ENCODE measurements at places on chromosomes 4 and X. TPM values are rescaled to one million over a fixed set of nuclear protein-coding genes. Genes with fewer than 3 reads are reported as not detected.

DNA sequence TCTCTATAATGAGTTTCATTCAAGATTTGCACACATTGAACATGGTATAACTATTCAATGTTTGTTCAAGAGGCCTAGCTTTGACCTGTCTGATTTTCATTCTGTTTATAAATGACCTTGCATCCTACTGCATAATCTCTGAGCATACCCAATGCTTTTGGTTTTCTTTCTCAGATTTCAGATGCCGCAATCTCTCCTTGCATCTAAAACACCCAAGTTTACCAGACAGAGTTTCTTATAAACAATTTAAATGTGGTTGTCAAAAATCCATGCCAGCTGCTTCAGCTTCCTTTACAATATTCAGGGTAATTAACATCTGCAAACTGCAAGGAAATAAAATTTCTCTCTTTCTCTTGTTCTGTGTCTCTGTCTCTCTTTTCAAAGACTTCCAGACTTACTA, 123.0 kb upstream of the PCDH18 start:
- no peaks in the 10 kb centered on the region for H3K27me3 ChIP-seq
- no peak for DNase-seq
- no peaks in the 10 kb centered on the region for H3K36me3 ChIP-seq
- H3K4me1 ChIP-seq = peaks cover 25% of the 10 kb centered on the region
- no peak overlapping the region for H3K4me3 ChIP-seq

- H3K4me1 ChIP-seq = peaks cover 4% of the 10 kb centered on the region
- H3K36me3 ChIP-seq = no peaks in the 10 kb centered on the region
- H3K4me3 ChIP-seq = no peak overlapping the region
- no peak for DNase-seq
- H3K27me3 ChIP-seq = no peaks in the 10 kb centered on the region
Observed at GRCh38 chr4:145830699-145831098, 107.9 kb downstream of the ZNF827 start.

DNA sequence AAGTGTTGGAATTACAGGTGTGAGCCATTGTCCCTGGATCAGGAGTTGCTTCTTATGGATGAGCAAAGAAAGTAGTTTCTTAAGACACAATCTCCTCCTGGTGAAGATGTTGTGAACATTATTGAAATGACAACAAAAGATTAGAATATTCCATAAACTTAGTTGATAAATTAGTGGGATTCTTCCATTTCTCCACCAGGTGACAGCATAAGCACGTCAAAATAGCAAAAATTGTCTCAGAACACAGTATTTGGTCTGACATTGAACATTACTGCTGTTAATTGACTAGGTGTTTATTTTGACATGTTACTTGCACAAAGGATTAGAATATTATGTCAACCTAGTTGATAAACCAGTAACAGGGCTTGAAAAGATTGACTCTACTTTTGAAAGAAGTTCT, 21.6 kb downstream of the CLDN34 start:
- no peaks in the 10 kb centered on the region for H3K4me1 ChIP-seq
- no peaks in the 10 kb centered on the region for H3K36me3 ChIP-seq
- H3K27me3 ChIP-seq = no peaks in the 10 kb centered on the region
- no peak overlapping the region for H3K27ac ChIP-seq
- no peak for DNase-seq

DNA sequence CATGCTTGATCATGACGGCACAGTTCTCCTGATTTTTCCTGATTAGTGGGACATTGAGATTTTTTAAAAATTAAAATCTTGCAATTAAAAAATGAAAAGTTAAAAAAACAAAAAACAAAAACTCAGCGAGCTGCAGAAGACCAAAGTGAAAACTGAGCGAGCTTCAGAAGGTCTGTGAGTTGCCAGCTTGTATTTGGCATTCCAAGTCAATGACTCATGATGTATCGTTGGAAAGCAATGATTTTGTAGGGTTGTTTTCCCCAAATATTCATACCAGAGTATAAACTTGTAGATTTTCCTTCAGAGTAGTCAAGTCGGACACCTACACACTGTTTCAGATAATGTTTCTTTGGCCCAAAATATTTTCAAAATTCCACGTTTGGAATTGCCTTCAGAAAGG, 76.9 kb downstream of the LRRC66 start:
- no peak overlapping the region for H3K27ac ChIP-seq
- no peak overlapping the region for H3K4me3 ChIP-seq
- H3K36me3 ChIP-seq = no peaks in the 10 kb centered on the region
- H3K4me1 ChIP-seq = peaks cover 21% of the 10 kb centered on the region
- no peak for DNase-seq

- DNase-seq = no peak
- H3K27ac ChIP-seq = no peak overlapping the region
- H3K4me1 ChIP-seq = no peaks in the 10 kb centered on the region
- peaks cover 12% of the 10 kb centered on the region for H3K36me3 ChIP-seq
- H3K27me3 ChIP-seq = no peaks in the 10 kb centered on the region
Observed at GRCh38 chr4:24816797-24817196, 21.4 kb downstream of the SOD3 start.

DNA sequence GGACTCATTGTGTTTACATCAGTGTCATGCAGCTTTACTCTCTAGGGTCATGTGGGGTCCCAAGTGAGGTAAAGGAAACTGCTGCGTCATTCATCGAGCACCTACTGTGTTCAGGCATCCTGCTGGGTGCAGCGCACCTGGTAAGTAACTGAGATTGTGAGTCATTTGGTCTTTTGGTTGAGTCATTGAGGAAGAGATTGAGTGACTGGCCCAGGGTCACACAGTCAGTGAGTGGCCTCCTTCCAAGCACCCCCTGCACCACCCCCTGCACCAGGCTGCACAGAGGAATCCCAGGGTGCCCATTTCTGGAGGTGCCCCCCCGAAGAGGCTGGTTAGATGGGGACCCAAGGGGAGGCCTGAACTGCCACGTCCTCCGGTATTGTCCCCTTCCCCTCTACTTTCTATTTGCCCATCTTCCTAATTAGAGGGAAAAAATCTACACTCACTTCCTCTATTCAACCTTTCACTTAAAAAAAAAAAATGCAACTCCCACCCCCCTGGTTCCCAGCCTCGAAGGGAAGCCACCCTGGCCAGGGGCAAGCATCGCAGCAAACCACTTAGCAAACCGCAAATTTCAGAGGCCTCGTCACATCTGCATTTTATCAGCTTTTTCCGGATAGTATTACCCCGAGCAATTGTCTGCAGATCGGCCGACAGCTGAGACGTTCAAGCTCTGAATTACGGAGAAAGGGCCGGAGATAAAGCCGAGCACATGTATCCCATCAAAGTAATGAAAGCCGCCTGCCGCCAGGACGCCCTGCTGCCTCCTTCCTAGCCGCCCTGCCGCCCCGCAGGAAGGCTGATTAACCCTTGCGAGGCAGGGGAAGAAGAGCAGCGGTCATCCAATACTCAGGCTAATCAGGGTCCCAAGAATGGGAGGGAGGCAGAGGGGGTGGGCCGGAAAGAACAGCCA, 96.3 kb upstream of the MSX1 start:
- H3K27ac ChIP-seq = no peak overlapping the region
- no peak overlapping the region for H3K4me3 ChIP-seq
- no peaks in the 10 kb centered on the region for H3K36me3 ChIP-seq

DNA sequence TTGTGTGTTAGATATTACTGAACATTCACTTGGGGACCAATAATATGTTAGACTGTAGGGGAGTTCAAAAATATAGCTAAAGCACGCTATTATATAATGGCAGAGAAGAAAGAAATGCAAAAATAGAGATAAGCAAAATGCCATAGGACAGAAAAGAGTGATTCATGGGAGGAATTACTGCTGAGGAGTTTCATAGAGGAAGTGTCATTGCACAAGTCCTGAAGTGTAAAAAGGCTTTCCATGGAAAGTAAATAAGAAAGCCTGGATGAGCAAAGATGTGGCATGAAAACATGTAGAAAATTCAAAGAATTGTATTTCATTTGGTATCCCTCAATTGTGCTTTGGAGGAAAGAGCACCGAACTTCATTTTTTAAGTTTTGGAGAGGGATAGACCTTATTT, 14.5 kb downstream of the HMGB2 start:
- no peak for DNase-seq
- no peak overlapping the region for H3K27ac ChIP-seq
- no peaks in the 10 kb centered on the region for H3K4me1 ChIP-seq
- H3K4me3 ChIP-seq = no peak overlapping the region

- H3K4me3 ChIP-seq = no peak overlapping the region
- DNase-seq = no peak
- H3K27me3 ChIP-seq = no peaks in the 10 kb centered on the region
- H3K36me3 ChIP-seq = no peaks in the 10 kb centered on the region
Observed at GRCh38 chrX:109782994-109783700, 50.1 kb upstream of the ACSL4 start.

DNA sequence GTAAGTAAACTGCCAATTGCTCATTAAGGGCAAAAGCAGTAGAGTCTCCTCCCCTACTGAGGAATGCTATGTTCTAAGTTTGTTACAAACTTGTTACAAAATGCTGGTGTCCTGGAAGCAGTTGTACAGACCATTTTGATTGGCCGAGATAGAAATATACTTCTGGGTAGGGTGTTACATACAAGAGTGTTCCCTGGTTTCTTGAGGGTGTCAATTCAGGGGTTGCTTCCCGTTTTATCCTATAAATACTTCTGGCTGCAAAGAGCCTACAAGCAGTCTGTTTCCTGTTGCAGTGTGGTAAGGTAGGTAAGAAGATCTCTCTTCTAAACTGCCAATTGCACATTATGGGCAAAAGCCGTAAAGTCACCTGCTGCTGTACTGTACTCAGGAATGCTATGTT, 5.7 kb downstream of the TRPC5OS start:
- no peak for DNase-seq
- no peak overlapping the region for H3K27ac ChIP-seq
- no peaks in the 10 kb centered on the region for H3K27me3 ChIP-seq
- no peaks in the 10 kb centered on the region for H3K36me3 ChIP-seq

DNA sequence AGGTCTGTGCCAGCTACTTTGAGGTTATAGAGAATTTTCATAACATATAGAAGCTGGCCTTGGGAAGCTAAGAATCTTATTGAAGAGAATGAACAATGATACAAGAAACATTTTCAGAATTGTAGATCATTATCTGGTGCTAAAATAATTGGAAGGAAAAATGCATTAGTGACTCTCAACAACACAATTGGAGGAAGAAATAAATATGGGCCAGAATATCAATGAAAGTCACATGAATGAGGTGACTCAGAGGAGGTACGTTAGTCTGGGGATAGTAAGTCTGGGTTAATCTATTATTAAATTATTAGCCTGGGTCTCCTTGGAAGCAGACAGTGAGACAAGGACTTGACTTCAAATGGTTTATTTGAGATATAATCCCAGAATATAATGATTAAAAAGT, 529.3 kb upstream of the SLIT2 start:
- no peak for DNase-seq
- H3K4me1 ChIP-seq = no peaks in the 10 kb centered on the region
- H3K27ac ChIP-seq = no peak overlapping the region

GRCh38 chrX:8306291-8306925, 135.3 kb upstream of the VCX2 start:
- no peak overlapping the region for H3K27ac ChIP-seq
- no peaks in the 10 kb centered on the region for H3K36me3 ChIP-seq
- no peak for DNase-seq
- H3K27me3 ChIP-seq = no peaks in the 10 kb centered on the region

DNA sequence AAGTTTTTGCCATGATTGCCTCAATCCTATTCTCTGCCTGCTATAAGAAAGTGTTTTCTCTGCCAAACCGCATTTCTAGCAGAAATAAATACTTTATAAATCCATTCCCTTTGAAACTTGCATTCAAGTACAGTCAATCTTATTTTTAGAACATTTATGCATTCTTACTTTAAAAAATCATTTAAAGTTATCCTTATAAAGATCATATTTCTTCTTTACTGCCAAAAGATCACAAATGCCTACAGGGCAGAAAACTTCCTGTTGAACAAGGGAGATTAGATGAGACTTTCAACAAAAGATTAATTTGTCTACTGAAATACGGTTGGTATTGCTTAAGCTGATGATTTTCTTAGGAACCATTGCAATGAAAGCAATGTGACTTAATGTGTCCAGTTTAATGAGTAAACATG, 207.2 kb upstream of the SLIT2 start:
- no peak overlapping the region for H3K4me3 ChIP-seq
- no peak overlapping the region for H3K27ac ChIP-seq
- no peaks in the 10 kb centered on the region for H3K36me3 ChIP-seq

Gene ESX1
- not detected for total RNA-seq

Gene GLRB
- total RNA-seq = 7.9 TPM

Gene PRRG3
- total RNA-seq = 0.14 TPM

Gene SOWAHD
- not detected for total RNA-seq

Gene SLC10A6
- total RNA-seq = 4.2 TPM

Gene SRP72
- total RNA-seq = 43.1 TPM

Gene USP17L24
- total RNA-seq = not detected

Gene RBM47
- total RNA-seq = 31.5 TPM

Gene GYPA
- total RNA-seq = not detected

Gene RTL9
- total RNA-seq = 0.27 TPM

Gene PTPN13
- 36.4 TPM for total RNA-seq

Measured in thoracic aorta (tissue), 2 donors.